H7 (cell line): ENCODE measurements at places on chromosomes 12 and 14.

DNA sequence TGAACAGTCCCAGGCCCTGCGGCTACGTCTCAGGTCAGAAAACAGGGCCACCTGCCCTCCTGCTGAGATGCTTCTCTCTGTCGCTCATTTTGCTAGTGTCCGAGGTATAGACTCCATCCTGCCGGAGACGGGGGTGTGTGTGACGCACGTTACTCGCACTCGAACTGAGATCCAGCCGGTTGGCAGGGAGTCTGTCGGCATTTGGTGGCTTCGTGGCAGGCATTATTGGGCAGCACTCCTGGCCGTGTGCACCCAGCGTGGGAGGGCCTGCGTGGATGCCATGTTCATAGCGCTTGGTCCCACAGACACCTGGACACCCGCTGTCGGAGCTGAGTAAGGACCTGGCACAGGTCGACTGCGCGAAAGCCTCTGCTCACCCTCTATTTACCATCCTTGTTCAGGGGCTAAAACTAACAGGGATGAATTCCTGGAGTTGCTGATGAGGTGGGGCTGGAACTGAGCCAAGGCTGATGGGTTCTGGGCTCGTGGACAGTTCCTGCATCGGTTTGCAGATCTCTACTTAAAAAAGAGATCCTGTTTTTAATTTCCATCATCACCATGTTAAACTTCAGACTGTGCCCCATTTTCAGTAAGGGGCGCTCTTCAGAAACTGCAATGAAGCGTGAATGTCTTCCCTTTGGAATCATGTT lies 28.6 kb downstream of the AACS start:
- DNase-seq = peak; percentile 34

DNA sequence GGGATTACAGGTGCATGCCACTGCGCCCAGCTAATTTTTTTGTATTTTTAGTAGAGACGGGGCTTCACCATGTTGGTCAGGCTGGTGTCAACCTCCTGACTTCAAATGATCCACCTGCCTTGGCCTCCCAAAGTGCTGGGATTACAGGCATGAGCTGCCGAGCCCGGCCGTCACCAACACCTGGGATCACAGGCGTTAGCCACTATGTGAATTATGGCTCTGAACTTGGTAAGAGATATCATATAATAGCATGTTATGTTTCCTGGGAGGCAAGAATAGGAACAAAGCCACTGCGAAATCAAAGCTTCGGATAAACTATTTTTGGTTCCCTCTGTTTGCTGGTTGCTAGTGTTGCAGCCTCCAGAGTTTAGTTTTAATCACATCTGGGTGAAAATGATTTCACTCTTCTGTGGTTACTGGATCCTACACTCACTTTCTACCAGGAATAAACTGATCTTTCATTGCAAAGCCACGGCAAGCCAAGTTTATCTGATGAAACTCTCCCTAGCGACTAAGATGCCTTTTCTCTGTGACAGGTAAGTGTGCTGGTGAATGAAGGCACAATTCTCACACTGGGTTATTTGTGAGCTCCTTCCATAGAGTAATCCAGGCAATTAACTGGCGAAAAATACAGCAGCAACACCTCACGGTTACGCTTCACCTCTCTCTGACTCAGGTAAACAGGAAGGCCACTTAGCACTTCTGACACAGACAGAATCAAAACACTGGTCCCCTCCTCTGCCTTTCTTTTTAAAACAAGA lies 16.7 kb downstream of the SNRNP35 start:
- no peak for DNase-seq

GRCh38 chr12:13536219-13536910 lies 339.8 kb downstream of the EMP1 start:
- no peak for DNase-seq

DNA sequence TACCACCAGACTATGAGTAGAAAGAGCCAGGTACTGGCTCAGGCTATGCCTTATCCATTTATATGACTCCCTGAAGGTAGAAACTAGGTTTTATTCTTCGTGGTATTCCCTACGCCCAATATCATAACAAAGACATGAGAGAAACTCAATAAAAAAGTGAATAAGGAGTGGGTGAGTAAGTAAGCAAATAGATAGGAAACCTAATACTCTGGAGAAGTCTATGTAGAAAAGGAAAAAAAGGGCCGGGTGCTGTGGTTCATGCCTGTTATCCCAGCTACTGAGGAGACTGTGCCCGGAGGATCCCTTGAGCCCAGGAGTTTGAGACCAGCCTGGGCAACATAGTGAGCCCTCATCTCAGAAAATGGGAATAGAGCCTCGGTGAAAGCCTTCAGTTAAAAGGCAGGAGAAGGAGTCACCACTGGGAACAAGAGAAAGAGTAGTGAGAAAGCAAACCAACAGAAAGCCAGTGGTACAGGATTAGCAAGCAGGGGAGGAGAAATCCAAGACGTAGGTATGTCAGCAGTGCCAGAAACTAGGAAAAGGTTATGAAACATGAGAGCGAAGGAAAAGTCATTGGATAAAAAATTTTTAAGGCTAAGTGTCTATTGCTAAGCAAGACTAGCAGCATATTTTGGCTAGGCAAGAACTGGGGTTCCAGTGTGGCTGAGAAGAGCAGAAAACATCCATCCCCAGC lies 6.0 kb upstream of the OR6J1 start:
- no peak for DNase-seq

- DNase-seq = no peak
These were observed 82.9 kb upstream of the RIN3 start for GRCh38 chr14:92430686-92431085.

GRCh38 chr12:78328524-78328923 lies 497.8 kb downstream of the NAV3 start:
- no peak for DNase-seq

GRCh38 chr12:23954332-23954731 lies 4.9 kb upstream of the SOX5 start:
- DNase-seq = no peak

DNA sequence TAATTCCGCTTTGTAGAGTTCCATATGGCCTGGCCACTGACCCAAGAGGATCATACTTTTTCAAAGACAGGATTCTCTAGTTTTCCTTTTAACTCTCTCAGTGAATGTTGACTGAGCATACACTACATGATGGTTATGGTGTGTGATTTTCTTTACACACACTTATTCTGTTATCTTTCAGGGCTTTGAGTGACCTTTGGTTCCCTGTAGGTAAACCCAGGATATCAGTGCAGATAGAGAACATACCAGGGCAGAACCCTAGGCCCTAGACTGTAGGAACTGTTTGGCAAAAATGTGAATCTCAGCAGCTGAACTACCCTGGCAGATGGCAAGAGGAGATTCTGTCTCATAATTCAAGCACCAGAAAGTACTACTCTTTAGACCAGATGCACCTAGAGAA lies 159.6 kb downstream of the KCNA5 start:
- no peak for DNase-seq

DNA sequence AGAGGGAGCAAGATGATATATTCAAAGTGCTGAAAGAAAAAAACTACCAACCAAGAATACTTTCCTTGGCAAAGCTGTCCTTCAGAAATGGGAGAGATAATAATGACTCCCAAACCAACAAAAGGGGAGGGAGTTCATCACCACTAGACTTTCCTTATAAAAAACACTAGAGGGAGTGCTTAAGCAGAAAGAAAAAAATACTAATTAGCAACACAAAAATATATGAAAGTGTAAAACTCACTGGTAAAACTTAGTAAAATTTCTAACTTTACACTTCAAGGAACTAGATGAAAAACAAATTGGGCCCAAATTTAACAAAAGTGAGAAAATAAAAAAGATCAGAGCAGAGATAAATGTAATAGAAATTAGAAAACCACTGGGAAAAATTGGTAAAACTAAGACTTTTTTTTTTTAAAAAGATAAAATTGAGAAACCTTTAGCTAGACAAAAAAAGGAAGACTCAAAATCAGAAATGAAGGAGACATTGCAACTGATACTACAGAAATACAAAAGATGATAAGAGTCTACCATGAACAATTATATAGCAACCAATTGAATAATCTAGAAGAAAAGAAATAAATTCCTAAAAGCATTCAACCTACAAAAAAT lies 60.4 kb upstream of the FAR2 start:
- peak; percentile 33 for DNase-seq

DNA sequence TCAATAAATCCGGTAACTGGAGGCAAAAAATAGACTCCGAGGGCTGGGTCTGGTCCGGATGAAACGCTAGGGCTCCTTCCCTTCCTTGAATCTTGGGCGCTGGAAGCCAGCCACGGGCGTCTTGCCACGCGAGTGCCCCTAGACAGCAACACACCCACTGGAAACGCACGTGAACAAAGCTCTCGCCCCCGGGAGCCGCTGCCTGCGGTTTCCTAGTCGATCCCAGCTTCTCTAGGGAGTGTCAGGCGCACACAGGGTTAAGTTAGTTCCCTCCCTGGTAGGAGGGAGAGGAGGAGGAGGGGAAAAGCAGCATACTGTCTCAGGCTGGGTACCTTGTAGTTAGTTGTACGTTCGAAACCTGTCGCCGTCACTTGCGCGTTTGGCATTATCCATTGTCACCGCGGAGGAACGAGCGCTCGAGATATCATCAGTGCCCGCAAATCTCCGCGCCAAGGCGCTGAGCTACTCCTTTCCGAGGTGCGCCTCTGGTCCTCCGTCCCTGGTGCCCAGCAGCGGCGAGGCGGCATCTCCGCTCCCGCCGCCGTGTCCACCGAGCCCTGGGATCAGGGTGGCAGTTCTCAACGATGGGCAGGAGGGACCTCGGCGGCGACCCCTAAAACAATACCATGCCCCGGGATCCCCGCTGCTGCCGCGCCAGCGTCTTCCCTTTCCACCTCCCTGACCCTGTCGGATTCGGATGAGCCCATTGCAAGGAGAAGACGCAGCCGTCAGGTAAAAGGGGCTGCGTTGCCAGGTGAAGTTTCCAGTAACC lies at the start of gene FLRT2:
TSS of gene FLRT2 (plus strand) at position 342 of the 772 bp plus-strand sequence. CDS start 91,371 bp downstream, outside the sequence.
- DNase-seq = peak; percentile 70

DNA sequence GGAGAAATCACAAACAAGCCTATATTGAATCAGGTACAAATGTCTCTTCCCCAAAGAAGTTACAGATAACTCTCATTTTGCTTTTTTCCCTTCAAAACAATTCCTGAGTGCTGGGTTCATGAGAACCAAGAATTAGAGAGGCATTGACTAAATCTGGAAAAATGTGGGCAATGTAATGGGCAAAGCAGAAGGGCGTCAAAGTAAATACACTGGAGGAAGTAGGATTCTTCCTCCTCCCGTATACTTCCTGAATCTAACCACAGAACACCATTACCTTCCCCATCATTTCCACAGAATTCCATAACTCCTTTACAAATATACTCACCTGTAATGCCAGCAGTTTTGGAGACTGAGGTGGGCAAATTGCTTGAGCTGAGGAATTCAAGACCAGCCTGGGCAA lies 3.0 kb upstream of the RBMS2 start:
- no peak for DNase-seq

GRCh38 chr12:69241438-69242092 lies 2.2 kb downstream of the CPSF6 start:
- DNase-seq = no peak

- DNase-seq = peak; percentile 89
These were observed 43.6 kb upstream of the ANO2 start for GRCh38 chr12:5988659-5989116.

GRCh38 chr14:64844272-64844671 lies 35.4 kb downstream of the SPTB start:
- no peak for DNase-seq

DNA sequence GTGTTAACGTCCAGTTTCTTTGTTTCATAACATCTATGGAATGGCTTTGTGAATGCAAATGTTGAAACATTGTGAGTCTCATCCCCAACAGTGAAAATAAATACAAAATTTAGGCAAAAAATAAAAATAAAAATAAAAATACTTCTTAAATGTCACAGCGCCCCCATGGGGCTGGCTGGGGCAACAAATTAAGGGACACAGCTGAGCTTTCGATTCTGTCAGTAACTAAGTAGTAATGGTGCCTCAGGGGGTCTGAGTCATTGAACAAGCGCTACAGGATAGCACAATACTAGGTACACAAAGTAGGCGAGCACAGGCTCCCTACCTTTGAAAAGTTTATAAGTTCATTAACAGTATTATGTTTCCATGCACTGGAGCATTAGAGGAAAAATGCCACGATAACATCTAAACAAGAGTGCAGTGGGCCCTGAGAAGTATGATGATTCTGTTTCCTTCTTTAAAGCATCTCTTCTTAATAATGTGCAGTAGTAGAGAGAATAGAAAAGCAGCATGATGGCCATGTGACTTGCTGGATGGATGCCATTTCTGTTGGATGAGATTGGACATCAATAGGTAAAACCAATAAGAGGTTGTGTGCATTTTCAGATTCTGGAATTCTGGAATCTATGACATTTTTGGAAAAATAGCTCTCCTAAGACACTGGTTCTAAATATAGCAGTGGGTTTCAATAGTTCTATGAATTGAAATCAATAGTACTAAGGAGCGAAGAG lies 667.2 kb downstream of the DIO2 start:
- DNase-seq = peak; percentile 19

DNA sequence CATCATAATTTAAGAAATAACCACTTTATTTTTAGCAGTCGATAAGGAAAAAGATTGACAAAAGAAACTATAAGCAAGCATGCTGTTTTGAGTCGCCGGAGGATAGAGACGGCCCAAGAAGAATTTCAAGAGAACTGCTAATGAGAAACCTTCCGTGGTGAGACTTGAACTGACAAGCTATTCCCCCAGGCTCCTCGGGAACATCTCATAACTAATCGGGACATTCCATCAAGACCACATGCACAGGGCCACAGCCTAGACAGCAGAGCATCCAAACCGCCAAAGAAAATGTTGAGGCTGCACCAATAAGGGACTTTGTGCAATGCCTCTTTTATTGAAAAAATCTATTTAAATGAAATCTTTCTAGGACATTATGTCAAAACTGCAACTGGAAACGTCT lies 51.0 kb downstream of the YEATS4 start:
- no peak for DNase-seq

GRCh38 chr12:71223139-71223538 lies 65.3 kb upstream of the TSPAN8 start:
- DNase-seq = no peak

GRCh38 chr12:13599176-13599575 lies 382.2 kb downstream of the GRIN2B start:
- DNase-seq = no peak

GRCh38 chr12:108307006-108307405 lies 32.1 kb downstream of the CMKLR1 start:
- no peak for DNase-seq

DNA sequence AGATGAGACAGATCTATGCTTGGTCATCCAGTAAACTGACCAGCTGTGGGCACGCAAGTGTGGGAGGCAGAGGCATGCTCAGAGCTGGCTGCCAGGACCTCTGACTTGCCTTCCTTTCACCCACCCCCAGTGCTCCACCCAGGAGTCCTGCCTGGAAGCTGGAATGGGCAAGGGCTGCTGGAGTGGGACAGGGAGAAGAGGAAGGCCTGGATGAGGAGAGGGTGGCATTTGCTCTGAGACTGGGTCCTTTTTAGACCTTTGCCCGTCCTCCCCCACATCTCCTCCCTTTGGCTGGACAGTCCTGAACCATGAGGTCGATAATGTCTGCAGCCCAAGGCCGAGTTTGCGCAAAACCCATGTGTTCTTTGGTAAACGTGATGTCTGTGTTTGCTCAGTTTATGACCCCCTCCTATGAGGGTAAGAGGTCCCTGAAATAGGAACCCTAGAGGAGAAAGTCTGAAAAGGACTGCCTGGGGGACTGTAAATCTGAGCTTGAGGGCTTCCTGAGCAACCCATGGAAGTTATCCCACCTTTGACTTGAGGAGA lies 3.8 kb upstream of the INHBE start:
- DNase-seq = no peak
